ENCODE measurements at places on chromosomes 5 and 9. TPM values are rescaled to one million over a fixed set of nuclear protein-coding genes. Genes with fewer than 3 reads are reported as not detected.
A peak's percentile ranks its signal among the peaks of the same experiment; 100 is the strongest.

The HSDL2 gene
- polyA plus RNA-seq: 127 TPM

The ZNF354C gene
- polyA plus RNA-seq: 1.6 TPM

The APBB3 gene
- polyA plus RNA-seq: 163 TPM

GRCh38 chr5:123092223-123092593 is 3.2 kb downstream of the PRDM6 start:
- DNase-seq: no peak

GRCh38 chr5:170750791-170751190 is 32.7 kb upstream of the GABRP start:
- DNase-seq: no peak

DNA sequence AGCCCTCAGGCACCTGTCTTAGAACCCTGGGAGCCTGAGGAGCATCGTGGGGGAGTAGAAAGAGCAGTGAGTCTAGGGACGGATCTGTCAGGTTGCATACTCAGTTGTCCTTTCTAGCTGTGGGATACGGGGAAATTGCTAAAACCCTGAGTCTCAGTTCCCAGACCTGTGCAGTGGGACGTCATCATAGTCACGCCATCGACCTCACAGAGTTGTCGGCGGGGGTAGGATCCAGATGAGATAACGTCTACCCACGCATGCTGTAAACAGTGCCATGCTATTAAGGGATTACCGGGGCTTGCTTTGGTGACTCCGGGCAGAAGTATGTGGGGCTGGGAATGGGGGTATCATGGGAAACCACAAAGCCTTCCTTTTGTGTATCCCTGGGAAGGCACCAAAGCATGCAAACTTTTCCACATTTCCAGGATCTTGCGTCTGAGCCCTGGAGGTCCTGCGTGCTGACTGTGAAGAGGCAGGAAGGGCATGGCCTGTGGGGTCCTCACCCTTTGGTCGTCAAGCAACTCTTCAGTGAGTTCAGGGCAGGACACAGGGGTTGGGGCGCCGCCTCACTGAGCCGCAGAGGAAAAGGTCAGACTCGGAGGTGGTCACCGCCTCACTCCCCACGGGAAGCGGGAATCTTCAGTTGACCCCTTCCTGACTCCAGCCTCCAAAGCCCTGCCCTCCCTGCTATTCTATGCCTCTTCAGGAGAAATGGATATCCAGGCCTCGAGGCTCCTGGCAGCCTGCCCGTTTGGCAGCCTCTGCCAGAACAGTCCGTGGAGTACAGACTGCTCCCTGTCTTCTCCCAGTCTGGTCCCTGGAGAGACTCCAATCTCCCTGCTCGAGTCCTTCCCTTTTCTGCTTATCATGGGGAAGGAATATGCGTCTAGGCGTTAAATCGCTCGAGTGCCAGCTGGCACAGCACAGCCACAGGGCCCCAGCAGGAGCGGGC is 186.8 kb upstream of the KLF9 start:
- peak; percentile 95 for DNase-seq

All from adrenal gland (tissue), 19 donors.